Trophoblast cell (in vitro differentiated cells and primary cell): ENCODE measurements at places on chromosomes 12 and 14.

- DNase-seq = no peak
These were observed 11.2 kb upstream of the SH2B3 start for GRCh38 chr12:111394480-111394879.

DNA sequence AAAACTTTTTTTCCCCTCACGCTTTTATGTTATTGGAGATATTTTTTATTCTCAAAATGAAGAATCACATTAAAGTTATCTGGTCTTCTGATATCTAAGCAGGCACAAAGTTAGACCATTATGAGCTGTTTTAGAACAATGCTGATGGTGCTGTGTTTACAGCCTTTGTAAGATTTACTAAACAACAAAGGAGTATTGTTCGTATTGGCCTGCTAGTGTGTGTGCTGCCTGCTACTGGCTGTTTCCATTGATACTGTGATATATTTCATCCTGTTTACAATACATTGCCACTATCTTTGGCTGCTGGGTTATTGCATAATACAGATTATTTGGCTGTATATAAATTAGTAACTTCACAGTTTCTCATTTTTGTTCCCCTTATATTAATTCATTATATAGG is 220.8 kb downstream of the ITPR2 start:
- DNase-seq = no peak

GRCh38 chr14:22814941-22815713 is at the start of gene SLC7A7:
SLC7A7 (minus strand) TSS chr14:22815435; CDS start chr14:22813398, 2,037 bp downstream.
- no peak for DNase-seq

DNA sequence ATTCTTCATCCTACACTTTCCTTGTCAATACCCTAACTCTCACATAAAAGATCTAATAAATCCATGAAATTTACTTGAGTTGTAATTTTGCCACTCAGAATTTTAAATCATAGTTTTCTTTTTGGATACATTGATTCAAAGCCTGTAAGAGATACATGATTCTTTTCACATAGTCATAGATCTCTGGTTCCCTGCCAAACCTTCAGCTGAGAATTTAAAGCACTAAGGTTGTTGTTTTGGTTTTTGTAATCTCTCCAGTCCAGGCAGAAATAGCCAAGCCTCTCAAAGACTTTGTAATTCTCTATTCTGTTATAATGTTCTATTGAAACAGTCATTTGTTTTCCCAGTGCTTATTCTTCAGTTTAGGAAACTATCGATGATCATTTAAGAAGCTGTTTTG is 273.9 kb downstream of the TRHDE start:
- no peak for DNase-seq

DNA sequence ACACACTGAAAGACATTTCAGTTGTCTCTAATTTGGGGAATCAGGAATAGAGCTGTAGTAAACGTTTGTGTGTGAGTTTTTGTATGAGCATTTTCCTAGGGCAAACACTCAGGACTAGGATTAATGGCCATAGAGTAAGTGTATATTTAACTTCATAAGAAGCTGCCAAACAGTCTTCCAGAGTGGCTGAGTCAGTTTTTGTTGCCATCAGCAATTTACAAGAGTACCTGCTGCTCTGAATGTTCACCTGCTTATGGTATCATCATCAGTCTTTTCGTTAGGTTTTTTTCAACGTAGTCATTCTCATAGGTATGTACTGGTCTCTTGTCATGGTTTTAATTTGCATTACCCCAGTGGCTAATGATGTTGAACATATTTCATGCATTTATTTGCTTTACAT is 30.6 kb upstream of the TRHDE start:
- DNase-seq = no peak

- no peak for DNase-seq
These were observed 54.5 kb upstream of the MAX start for GRCh38 chr14:65156568-65157366.

- no peak for DNase-seq
These were observed 4.4 kb downstream of the CHST11 start for GRCh38 chr12:104460973-104461698.

DNA sequence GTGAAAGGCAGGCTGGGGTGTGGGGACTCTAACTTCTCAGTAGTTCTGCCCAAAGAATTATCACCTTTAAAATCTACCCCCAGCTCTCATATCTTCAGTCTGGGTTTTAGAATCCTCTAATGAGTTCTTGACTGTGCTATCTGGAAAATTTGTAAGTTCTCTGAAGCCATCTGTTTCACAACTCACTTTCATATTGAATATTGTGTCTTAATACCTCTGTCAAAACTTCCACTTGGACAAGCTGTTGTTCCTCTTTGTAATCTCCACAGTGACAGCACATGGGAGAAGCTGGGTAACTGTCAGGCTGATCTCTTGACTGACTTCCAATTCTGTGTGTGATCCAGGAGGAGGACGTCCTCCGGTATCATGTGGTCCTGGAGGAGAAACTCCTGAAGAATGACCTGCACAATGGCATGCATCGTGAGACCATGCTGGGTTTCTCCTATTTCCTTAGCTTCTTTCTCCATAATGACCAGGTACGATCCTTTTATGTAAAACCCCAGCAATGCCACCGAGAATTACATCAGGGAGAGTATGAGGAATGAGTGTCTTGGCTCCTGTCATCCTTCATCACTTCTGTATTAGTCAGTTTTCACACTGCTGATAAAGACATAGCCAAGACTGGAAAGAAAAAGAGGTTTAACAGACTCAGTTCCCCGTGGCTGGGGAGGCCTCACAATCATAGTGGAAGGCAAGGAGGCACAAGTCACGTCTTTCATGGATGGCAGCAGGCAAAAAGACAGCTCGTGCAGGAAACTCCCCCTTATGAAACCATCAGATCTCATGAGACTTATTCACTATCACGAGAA is 111.9 kb downstream of the STAB2 start:
- DNase-seq = no peak

DNA sequence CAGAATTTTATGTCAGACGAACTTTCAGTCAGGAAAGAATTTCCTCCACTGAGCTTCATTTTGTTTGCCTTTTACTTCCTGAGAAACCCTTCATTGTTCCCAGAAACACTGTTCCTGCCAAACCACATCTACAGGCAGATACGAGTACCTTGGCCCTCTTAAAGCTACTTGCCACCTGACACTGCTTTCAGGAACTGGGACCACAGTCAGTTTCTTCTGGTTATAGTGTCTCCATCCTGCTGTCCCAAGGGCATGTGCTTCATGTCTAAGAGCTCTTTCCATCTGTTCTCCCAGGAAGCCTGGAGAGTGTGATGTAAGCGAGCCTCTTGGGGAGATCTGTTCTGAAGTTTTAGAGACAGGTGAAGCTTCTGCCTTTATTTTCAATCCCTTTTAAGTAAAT is 161.7 kb upstream of the PLEKHA5 start:
- no peak for DNase-seq

DNA sequence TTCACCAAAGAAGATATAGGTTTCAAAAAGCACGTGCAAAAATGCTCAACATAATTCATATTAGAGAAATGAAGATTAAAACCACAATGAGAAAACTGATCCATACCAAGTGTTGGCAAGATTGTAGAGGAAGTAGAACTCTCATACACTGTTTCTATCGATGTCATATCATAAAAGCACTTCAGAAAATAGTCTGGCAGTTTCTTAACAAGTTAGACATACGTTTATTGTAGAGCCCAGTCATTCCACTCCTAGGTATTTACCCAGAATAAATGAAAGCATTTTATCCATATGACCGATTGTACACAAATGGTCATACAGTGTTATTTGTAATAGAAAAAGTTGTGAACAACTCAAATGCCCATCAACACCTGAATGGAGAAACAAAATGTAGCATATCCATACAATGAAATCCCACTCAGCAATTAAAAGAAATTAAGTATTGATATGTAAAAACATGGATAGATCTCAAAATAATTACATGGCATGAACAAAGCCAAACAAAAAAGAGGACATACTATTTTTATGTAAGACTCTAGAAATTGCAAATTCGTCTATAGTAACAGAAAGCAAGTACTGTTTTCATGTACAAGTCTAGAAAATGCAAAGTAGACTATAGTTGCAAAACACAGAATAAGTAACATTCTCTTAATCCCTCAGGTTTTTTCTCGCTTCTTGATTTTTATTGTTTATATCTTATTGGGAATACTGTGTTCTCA is 41.0 kb downstream of the USP15 start:
- DNase-seq = no peak

GRCh38 chr12:44696542-44696941 is 179.6 kb downstream of the NELL2 start:
- no peak for DNase-seq

- no peak for DNase-seq
These were observed 98.5 kb downstream of the ETV6 start for GRCh38 chr12:11747969-11748368.

DNA sequence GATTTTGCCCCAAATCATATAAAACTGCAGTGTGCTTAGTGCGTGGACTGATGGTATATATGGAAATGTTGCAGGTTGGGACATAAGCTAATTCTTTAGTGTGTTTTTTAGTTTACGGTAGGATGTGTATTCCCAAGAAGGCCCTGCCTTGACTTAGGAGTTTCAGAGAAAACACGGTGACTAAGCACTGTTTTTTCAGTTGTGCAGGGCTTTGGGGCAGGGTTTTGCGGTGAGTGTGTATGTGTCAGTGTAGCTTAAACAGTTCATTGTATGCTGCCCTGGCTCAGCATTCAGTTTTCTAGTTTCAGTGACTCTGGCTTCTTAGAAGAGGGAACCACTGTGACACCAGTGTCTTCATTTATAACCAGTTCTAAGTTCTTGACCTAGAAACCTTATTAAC is 101.2 kb downstream of the AKAP6 start:
- no peak for DNase-seq

DNA sequence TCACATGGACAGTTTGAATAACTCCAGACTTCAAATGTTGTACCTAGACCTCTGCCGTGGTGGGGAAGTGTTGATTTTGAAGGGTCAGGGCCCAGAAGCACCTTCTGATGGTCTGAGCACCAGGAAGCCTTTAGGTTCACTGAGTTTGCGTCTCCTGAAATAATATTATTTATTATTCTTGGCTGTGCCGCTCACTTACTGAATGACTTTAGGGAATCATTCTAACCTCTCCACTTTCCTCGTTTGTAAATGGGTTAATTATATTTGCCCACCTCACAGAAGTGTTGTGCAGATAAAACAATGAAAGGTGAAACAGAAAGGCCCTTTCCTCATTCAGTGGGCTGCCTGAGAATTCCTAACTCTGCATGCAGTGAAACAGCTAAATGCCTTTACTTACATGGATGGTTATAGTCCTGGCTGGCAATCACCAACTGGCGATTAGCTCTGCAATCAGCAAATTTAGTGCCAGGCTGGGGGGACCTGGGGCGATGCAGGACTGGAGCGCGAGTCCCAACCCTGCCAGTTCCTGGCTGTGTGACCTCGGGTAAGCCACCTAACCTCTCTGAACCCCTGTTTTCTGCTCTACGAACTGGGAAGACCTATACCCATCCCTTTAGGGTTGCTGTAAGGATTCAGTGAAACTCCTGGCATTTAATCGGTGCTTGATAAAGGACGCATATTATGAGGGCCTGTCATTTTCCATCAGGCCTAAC is 57.5 kb downstream of the MAP1LC3B2 start:
- DNase-seq = no peak

DNA sequence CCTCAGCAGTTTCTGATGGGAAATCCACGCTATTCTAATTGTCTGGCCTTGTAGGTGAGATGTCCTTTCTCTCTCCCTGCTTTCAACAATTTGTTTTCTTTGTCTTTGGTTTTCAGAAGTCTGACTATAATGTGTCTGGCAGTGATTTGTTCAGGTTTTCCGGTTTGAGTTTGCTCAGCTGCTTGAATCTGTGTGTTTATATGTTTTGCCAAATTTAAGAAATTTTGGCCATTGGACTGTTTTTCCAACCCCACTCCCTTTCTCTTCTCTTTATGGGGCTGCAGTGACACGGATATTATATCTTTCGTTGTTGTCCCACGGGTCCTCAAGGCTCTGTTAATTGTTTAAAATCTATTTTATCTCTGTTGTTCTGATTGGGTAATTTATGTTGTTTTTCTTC is 105.0 kb downstream of the ADGRD1 start:
- DNase-seq = no peak

DNA sequence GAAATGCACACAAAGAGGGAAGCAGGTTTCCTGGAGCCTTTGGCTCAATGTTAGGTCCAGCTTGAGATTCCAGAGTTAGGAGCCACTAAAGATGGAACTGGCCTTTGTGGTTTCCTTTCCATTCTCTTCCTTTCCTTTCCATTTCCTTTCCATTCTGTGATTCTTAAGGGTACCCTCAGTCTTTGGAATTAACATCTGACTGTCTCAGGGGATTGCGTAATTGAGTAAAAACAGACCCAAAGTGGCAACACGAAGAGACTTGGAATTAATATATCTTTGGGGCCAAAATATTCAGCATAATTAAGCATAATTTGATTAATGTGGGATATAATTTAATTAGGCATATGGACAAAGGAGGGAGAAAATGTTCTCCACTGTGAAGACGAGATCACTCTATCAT is 205.6 kb downstream of the CRADD start:
- DNase-seq = no peak

- peak; percentile 55 for DNase-seq
These were observed 652 bp downstream of the SUPT16H start for GRCh38 chr14:21382886-21383847.

DNA sequence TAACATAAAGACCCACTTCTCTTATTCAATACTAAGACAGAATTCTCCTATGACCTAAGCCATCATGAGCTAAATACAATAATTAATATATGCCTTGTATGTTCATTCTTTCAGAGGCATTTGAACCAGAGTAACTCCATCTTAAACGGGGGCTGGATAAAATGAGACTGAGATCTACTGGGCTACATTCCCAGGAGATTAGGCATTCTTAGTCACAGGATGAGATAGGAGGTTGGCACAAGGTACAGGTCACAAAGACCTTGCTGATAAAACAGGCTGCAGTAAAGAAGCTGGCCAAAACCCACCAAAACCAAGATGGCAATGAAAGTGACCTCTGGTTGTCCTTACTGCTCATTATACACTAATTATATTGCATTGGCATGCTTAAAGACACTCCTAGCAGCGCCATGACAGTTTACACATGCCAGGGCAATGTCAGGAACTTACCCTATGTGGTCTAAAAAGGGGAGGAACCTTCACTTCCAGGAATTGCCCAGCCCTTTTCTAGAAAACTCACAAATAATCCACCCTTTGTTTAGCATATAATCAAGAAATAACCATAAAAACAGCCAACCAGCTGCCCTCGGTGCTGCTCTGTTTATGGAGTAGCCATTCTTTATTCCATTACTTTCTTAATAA is 260.7 kb downstream of the SSPN start:
- no peak for DNase-seq

GRCh38 chr12:62135553-62136200 is 124.5 kb upstream of the USP15 start:
- DNase-seq = no peak

- no peak for DNase-seq
These were observed 127.9 kb downstream of the PTCSC3 start for GRCh38 chr14:36048667-36049066.

DNA sequence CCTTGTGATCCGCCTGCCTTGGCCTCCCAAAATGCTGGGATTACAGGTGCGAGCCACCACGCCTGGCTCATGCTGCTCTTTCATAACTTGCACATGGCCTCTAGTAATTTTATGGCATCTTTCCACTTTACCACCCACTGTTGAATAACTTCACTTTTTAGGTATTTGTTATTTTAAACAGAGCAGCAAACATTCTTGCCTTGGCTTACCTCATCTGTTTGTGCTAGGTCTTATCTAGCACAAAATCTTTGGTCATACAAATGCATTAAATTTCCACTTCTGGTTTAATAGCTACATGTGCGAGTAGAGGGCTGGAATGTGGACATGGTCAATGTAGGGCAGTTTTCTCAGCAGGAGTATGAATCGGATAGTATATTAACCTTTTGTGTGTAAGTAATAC is 38.8 kb upstream of the ATF7IP start:
- DNase-seq = no peak

GRCh38 chr12:51441583-51441982 is 17.0 kb downstream of the SLC4A8 start:
- no peak for DNase-seq
